ENCODE measurements at places on chromosomes 7 and 10.

DNA sequence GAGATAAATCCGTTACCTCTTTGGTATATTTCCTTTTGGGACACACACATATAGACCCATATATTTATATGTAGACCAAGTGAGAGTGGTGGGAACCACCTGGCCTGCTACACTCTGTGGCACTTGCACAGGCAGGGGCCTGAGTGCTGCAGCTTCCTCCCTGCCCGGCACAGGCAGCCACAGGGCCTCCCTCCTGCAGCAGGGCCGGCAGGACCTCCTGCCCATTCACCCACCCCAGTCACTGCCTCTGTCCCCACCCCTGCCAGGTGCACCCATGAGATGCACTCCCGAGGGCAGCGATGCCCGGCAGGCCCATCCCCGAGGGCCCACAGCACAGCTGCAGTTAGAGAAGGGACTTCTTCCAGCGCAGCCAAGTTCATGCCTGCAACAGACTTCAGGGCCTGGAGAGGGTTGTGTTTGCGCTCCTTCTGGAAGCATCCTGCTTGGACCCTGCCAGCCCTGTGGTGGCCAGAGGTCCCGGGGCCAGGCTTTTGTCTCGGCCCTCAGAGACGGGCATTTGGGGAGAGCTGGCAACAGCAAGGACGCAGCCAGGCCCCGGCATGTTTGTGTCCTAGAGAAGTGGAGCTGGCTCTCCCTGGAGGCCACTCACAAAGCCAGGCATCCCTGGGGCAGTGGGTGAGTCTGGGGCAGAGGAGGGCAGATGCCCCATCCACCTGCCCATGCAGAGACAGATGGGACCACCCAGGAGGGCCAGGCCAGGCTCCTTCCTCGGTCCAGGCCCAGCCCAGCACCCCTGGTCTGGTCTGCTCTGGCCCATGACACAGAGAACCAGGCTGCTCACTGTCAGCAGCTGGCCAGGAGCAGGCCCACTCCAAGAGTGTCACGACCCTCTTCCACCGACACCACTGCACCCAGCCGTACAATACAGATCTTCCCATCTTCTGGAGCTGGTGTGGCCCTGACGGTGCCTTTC is 41.4 kb downstream of the PWWP2B start:
- DNase-seq = no peak

GRCh38 chr10:47279276-47279675 is 20.7 kb upstream of the GDF10 start:
- no peak for DNase-seq

- no peak for DNase-seq
Measured at GRCh38 chr7:3067193-3067592, 23.5 kb upstream of the CARD11 start.

DNA sequence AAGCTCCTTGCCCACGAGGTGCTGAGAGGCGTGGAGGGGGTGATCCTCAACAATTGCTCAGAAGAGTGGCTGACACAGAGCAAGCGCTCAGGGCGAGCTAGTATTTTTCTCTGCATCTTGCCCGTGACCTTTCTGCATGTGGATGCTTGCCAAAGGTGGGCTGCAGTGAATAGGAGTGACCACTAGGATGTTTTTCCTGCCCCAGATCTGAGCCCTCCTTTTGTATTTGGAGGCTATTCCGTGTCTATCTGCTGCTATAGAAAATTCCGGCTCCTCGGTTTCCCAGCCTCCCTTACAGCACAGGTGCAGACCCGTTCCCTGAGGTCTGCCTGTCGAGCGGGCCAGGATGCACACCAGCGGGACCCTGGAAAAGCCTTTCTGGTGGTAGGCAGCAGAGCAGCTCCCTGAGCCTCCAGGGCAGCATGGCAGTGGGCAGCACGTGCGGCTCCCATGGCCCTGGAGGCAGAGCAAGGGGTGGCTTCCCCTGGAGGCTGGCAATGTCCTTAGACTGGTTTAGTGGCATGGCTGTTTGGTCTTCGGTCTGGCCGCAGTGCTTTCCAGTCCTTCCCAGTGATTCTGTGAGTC is 145.1 kb upstream of the PCBD1 start:
- DNase-seq = no peak

GRCh38 chr7:145978769-145979168 is 137.8 kb upstream of the CNTNAP2 start:
- no peak for DNase-seq

- peak; percentile 33 for DNase-seq
Measured at GRCh38 chr7:38306914-38307313, 33.5 kb upstream of the TARP start.

- no peak for DNase-seq
Measured at GRCh38 chr7:103919272-103919868, 70.1 kb downstream of the RELN start.
